ENCODE measurements at places on chromosomes 1 and 21.

DNA sequence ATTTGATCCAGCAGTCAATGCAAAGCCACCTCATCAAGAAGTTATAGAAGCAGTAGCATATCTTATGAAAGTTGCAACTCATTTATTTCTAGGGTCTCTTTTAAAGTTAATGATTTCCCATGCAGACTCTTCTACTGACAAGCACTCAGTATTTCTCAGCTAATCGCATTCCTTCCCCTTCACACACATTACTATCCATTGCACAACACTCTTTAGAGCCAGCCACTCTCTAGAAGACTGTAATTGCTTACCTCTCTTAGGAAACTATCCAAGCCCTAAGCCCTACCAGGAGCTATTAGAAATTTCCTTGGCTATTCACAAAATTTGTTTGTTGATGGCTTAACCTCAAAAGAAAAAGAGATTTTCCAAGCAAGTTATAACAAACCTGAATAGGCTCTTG, 106.0 kb downstream of the ADAMTS1 start:
- peak; percentile 50 for DNase-seq

GRCh38 chr21:16571594-16571993, 841.8 kb downstream of the USP25 start:
- no peak for DNase-seq

GRCh38 chr1:223718850-223719249, 6.5 kb downstream of the CAPN2 start:
- DNase-seq, result no peak

- DNase-seq, result no peak
Observed at GRCh38 chr1:178614286-178614685, 101.4 kb downstream of the TEX35 start.

GRCh38 chr21:43923391-43923790, 58.4 kb downstream of the AGPAT3 start:
- peak; percentile 37 for DNase-seq

DNA sequence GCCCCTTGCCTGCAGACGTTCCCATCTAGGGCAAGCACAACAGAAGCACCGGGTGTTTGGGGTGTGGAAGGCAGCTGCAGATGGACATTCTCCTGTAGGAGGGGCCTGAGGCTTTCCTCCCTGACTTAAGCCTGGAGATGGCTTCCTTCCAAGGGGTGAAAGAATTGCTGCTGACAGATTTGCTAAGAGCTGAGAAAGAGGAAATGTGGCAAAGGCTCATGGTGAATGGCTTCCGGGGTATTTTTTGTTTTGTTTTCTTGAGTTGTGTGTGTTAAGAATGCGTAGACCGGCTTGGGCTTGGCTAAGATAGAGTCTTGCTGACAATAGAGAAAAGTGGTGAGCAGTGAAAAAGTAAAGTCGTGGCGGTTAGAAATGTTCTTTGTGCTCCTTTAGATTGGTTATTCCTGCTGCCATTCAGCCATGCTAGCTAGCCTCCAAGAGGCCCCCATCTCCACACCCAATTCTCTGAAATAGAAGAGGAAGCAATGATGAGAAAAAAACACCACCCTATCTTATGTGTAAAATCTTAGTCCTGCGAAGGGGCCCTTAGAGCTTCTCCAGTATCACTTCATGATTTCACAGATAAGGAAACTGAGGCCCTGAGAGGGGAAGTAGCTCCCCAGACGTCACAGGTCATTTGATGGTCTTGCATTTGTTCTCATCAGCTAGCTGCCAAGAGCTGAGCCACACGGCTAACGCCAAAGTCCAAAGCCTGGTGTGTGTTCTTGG, 36.9 kb downstream of the EIF2D start:
- peak; percentile 64 for DNase-seq

- no peak for DNase-seq
Observed at GRCh38 chr1:40239626-40240025, 8.1 kb upstream of the TMCO2 start.

- no peak for DNase-seq
Observed at GRCh38 chr1:54331843-54332463, 74.2 kb downstream of the SSBP3 start.
